Endothelial cell (in vitro differentiated cells): ENCODE measurements at places on chromosomes 4 and X.

DNA sequence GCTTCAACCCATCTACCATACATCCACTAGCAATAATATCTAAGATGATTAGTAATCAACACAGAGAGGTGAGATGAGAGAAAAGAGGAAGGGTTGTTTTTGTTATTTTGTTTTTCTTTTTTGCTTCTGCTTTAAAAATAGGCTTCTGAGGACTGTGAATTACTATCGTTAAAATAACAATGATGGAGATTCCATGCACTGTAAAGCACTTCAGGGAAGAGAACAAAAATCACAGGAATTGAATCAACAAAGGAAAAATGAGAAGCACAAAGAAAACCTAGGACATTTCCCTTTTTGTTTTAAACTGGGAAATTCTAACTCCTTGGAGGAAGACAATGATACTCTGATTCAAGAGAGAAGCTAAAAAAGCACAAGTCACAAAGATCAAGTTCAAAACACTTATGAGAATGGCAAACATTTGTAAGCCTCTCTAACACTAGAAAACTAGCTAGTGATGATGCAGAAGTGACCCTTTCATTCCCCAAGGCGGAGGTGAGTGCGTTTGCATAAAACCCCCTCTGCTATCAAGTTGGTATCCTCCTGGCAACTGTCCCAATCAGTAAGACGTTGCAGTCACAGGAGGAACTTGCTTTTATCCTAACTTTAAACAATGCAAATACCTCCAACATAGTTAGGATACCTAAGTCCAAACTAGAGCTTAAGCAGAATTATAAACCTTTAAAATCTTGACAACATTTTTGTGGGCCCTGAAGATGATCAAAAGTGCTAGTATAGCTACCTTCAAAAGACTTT lies 308.5 kb downstream of the CAMK2D start:
- peaks cover 27% of the 10 kb centered on the region for H3K4me1 ChIP-seq
- peak overlapping the region; percentile 94 for H3K27ac ChIP-seq
- H3K27me3 ChIP-seq = peaks cover 1% of the 10 kb centered on the region
- H3K36me3 ChIP-seq = no peaks in the 10 kb centered on the region
- DNase-seq = peak; percentile 54

GRCh38 chrX:45714866-45715265 lies 514.2 kb upstream of the DIPK2B start:
- DNase-seq = no peak
- no peaks in the 10 kb centered on the region for H3K27me3 ChIP-seq
- no peaks in the 10 kb centered on the region for H3K36me3 ChIP-seq
- no peak overlapping the region for H3K4me3 ChIP-seq
- peaks cover 16% of the 10 kb centered on the region for H3K4me1 ChIP-seq
- no peak overlapping the region for H3K27ac ChIP-seq

DNA sequence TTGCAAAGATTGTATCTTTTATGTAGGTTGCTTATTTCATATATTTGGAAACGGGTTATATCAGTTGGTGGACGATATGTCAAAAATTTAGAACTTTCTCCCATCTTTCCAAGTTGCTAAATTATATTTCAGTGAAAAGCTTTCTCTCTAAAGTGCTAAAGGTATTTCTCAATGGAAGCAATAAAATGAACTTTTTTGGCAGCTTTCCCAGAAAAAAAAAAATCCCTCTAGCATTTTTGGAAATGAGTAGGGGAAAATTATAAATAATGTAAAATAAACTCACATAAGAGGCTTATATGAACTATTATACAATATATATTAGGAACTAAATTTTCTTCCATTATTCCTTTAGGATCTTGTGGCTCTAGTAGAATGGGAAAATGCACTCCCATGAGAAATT lies 152.2 kb downstream of the GRID2 start:
- peaks cover 28% of the 10 kb centered on the region for H3K4me1 ChIP-seq
- H3K27ac ChIP-seq = peak overlapping the region; percentile 96
- H3K36me3 ChIP-seq = no peaks in the 10 kb centered on the region
- peaks cover 1% of the 10 kb centered on the region for H3K27me3 ChIP-seq
- no peak for DNase-seq

GRCh38 chrX:137031039-137031438 lies 2.8 kb downstream of the GPR101 start:
- H3K27me3 ChIP-seq = peaks cover 16% of the 10 kb centered on the region
- H3K27ac ChIP-seq = no peak overlapping the region
- no peak overlapping the region for H3K4me3 ChIP-seq
- DNase-seq = no peak
- H3K36me3 ChIP-seq = no peaks in the 10 kb centered on the region

DNA sequence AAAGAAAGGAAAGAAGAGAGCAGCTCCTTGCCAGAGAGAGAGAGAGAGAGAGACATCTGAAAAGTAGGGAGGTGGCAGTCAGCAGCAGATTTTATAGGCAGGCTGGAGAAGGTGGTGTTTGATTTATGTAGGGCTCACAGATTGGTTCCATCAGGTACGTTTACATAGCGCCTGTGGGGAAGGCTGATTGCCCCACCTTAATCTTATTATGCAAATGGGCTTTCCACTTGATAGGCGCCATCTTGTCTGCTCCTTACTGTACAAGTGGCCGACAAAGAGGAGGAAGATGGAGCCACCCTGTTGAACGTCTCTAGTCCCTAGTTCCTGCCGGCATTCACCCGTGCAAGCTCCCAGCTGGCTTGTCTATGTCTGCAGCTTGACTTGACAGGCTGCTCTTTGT lies 49.1 kb upstream of the DHRSX start:
- DNase-seq = no peak
- no peaks in the 10 kb centered on the region for H3K4me1 ChIP-seq
- H3K27ac ChIP-seq = no peak overlapping the region
- no peaks in the 10 kb centered on the region for H3K27me3 ChIP-seq
- H3K4me3 ChIP-seq = no peak overlapping the region

- H3K4me1 ChIP-seq = no peaks in the 10 kb centered on the region
- H3K27ac ChIP-seq = no peak overlapping the region
- no peak for DNase-seq
- no peaks in the 10 kb centered on the region for H3K36me3 ChIP-seq
- no peaks in the 10 kb centered on the region for H3K27me3 ChIP-seq
- no peak overlapping the region for H3K4me3 ChIP-seq
Observed at GRCh38 chrX:14504960-14505538, 24.3 kb upstream of the GLRA2 start.

DNA sequence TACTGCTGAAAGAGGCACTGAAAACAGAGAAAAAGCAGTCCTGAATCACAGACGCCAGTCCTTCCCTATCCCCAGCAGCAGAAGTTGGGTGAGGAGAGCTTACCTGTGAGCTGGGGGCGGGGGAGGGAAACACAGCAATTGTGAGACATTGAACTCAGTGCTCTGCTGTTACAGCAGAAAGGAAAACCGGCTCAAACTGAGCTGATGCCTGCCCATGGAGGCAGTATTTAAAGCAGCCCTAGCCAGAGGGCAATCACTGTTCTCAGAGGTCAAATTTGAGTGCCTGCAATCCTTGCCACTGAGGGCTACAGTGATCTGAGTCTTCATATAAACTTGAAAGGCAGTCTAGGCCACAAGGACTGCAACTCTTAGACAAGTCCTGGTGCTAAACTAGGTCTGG lies 220.7 kb downstream of the GRXCR1 start:
- no peak overlapping the region for H3K27ac ChIP-seq
- DNase-seq = no peak
- H3K27me3 ChIP-seq = no peaks in the 10 kb centered on the region
- H3K4me1 ChIP-seq = no peaks in the 10 kb centered on the region
- H3K4me3 ChIP-seq = no peak overlapping the region

- H3K4me1 ChIP-seq = no peaks in the 10 kb centered on the region
- H3K27me3 ChIP-seq = peaks cover 8% of the 10 kb centered on the region
- H3K27ac ChIP-seq = no peak overlapping the region
Observed at GRCh38 chr4:8681391-8681790, 88.8 kb downstream of the CPZ start.

GRCh38 chr4:7651461-7651921 lies 216.8 kb upstream of the PSAPL1 start:
- H3K4me1 ChIP-seq = peaks cover 2% of the 10 kb centered on the region
- H3K27ac ChIP-seq = no peak overlapping the region
- no peaks in the 10 kb centered on the region for H3K36me3 ChIP-seq

GRCh38 chr4:156889616-156890594 lies 81.7 kb downstream of the PDGFC start:
- H3K4me1 ChIP-seq = no peaks in the 10 kb centered on the region
- no peak for DNase-seq
- no peak overlapping the region for H3K4me3 ChIP-seq
- no peaks in the 10 kb centered on the region for H3K36me3 ChIP-seq
- no peaks in the 10 kb centered on the region for H3K27me3 ChIP-seq
- H3K27ac ChIP-seq = no peak overlapping the region
